AG10803 (cell line): ENCODE measurements at places on chromosomes 5 and 9.
A peak's percentile ranks its signal among the peaks of the same experiment; 100 is the strongest.

DNA sequence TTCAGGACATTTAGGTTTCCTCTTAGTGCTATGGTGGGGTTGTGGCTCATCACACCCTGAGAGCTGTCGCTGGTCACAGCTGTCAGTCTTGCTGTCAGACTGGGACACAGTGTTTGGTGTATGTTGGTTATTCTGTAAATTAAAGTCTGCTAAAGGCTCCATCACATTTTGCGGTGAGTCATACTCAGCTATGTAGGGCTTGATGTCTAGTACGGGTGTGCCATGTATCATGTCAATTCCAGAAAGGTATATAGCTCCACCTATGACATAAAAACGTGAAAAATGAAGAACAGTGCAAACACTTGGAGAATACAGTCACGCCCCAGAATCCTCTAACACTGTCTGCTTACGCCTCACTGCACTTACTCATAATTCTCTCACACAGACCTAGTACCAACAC lies 11.9 kb downstream of the TRMO start:
- no peak for DNase-seq

DNA sequence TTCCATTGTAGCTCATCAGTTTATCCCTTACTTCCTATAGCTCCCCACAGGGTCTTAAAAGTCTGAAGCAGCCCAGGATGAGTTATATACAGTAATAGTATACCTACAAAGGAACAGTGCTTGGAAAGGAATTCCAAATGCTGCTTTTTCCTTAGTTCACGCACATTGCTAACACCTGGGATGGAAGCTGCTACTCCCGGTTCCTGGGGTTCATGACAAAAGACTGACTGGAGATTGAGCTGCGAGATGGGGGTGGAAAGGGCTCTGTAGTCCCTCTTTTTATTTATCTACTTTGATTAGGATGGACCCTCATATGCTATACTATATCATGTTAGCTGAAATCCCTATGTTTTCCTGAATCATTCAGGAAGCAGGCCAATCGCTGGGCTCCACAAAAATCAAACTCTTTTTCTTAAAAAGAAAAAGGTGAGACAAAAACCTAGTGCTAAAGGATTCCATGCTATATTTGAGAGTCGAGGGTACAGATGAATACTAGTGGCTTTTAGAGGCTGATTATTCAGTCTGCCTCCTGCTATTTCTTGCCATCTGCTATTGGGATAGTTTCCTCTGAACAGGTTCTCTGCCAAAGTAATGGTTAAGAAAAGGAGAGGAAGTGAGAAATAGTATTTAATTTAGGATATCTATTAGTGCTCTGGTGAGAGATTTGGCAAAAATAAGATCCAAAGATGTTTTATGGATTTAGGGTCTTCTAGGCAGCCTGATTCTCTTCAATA lies 81.2 kb downstream of the MRPS27 start:
- DNase-seq = no peak

- DNase-seq = no peak
These were observed 105.5 kb upstream of the PRLR start for GRCh38 chr5:35335752-35336151.

GRCh38 chr5:115379622-115380344 lies 83.3 kb upstream of the CCDC112 start:
- DNase-seq = no peak

GRCh38 chr9:80797831-80798688 lies 891.3 kb downstream of the TLE1 start:
- DNase-seq = peak; percentile 54

GRCh38 chr9:135661816-135662560 lies 1.1 kb upstream of the LCN9 start:
- no peak for DNase-seq

GRCh38 chr5:139075066-139076050 lies 122.8 kb downstream of the SIL1 start:
- peak; percentile 41 for DNase-seq

GRCh38 chr5:151315998-151316597 lies 12.5 kb upstream of the SLC36A3 start:
- DNase-seq = peak; percentile 60

- no peak for DNase-seq
These were observed 143.7 kb downstream of the ARHGAP26 start for GRCh38 chr5:142913728-142914338.

- peak; percentile 74 for DNase-seq
These were observed 72.8 kb downstream of the WWC1 start for GRCh38 chr5:168364151-168364661.

DNA sequence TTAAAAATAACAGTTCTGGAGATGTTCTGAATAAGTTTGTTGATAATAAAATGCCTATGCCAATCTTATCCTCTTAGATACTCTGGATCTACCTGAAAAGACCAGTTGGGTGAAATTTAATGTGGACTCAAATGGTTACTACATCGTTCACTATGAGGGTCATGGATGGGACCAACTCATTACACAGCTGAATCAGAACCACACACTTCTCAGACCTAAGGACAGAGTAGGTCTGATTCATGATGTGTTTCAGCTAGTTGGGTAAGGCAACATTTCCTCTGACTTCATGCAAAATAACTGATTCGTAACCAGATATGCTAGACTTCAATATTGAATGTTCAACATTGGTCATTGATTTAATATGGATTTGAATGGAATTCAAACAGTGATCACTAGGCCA lies 27.0 kb downstream of the ERAP2 start:
- no peak for DNase-seq

DNA sequence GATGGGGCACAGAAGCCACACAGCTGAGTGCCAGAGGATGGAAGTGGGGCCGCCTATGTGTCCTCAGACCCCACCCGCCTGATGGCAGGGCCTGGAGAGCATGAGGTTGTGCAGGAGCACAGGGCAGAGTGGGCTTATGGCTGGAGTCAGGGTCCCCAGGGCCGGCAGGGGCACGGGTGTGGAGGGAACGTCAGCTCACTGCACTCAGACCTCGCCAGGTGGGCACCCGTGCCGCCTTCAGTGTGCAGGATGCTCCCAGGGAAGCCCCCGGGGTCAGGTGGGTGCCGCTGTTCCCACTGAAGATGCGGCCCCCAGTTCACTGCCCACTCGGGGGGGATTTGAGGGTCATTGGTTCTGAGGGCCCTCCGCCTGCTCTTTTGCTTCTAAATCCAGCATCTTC lies 34.9 kb downstream of the EXOC3 start:
- no peak for DNase-seq

- DNase-seq = no peak
These were observed 255.9 kb upstream of the ACO1 start for GRCh38 chr9:32128546-32128945.

- no peak for DNase-seq
These were observed 145.6 kb downstream of the GNA14 start for GRCh38 chr9:77502568-77502967.

DNA sequence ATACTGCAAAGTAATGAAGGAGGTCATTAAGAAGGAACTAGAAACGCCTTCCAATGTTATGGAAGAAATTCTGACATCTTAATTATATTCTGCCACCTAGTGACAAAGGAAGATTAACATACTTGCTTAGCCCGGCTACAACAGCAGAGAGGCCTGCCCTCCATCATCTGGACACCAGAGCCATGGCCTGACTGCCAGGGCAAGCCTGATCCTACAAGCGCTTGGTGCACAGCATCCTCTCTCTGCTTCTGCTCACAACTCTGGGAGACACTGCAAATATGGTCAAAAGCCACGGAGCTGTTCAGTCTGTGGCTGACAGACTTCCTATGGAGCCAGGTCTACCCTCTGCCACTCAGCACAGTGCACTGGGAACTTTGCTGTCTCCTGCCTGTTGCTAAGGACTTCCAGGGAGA lies 87.3 kb upstream of the SLC44A1 start:
- DNase-seq = peak; percentile 90

DNA sequence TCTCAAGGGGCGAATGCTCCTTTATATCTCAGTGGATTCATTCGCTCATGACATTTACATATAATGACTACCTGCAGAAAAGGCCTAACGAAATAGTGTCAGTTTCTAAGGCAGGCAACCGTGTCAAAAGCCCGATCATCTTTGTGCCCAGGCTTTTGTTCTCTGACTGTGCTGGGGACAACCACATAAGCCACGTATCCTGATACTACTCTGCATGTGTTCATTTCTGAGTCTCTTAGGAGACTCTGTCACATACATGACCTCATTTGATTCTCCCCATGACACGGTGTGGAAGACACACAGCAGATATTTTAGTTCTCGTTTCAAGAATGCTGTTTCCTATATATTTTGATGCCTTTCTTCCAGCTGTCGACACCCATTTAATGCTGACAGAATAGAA lies 598.5 kb downstream of the BNC2 start:
- no peak for DNase-seq

GRCh38 chr9:113630386-113631136 lies 167.0 kb downstream of the RGS3 start:
- DNase-seq = no peak

DNA sequence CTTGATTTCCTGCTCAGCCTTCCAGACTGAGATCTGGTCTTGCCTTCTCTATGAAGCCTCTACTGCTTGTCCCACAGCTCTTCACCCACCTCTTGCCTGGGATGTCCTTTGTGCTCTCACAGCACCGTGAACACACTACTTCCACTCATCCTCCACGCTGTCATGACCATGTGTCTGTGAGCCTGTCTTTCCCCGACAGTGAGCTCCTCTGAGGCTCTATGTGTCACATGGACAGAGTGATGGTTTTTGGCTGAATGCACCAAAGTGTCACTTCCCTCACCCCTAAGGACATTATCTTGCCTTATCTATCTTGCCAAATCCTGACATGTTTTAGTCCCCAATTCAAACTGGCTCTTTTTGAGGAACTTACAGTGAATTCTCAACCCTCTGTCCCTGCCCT lies 11.3 kb downstream of the PHYKPL start:
- no peak for DNase-seq

DNA sequence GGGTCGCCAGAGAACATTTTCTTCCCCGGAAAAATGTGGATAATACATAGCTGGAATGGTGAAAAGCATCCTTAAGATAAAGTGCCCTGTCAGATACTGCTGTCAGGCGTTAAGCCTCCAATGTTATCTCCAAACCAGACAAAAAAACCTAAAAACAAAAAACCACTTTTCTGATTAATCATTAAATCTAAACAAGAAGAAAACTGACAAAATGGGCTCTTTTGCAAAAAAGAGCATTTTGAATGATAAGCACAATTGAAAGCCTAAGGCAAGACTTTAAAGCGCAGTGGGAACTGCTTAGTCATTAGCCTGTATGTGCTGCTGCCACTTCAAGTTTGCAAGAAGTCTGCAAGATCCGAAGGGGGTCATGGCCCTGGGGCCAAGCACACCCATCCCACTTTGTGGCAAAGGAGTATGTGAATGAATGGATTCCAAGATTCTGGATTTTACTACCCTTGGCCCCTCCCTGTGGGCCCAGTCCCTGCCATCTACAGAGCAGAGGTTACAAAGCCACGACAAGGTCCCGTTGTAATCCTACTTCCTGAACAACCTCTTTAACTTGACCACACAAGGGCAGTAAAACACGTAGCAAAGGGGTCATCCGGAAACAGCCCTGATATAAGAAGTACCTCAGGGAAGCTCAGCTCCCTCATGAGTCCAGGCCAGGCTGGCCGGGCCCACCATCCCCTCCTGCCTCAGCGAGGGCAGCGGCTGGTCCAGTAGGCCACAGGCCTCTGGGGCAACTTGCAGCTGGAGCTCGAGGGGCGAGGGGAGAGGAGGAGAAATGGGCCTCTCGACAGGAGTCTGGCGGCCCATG lies 29.7 kb downstream of the SHB start:
- peak; percentile 40 for DNase-seq

GRCh38 chr5:69242215-69242927 lies 7.7 kb downstream of the CDK7 start:
- no peak for DNase-seq

- no peak for DNase-seq
These were observed 10.5 kb downstream of the DOCK2 start for GRCh38 chr5:169647566-169647965.

DNA sequence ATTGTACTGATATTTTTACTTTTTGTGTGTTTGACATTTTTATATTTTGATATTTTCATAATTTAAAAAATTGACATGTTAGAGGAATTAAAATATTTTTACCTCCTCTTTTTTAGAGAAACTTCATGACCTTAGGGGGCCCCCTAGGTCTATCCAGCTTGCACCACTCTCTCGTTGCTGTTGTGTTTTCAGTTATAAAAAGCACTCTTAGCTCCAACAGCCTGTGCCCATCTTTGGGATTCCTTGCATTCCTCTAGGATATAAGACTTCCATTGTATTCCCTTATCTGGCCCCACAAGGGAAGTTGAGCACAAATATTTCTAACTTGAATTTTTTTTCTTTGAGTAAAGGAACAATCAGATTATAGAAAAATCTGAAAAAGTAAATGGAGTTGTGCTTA lies 245.3 kb downstream of the SH3GL2 start:
- DNase-seq = peak; percentile 22

GRCh38 chr9:123640792-123641222 lies 284.8 kb downstream of the CRB2 start:
- no peak for DNase-seq

DNA sequence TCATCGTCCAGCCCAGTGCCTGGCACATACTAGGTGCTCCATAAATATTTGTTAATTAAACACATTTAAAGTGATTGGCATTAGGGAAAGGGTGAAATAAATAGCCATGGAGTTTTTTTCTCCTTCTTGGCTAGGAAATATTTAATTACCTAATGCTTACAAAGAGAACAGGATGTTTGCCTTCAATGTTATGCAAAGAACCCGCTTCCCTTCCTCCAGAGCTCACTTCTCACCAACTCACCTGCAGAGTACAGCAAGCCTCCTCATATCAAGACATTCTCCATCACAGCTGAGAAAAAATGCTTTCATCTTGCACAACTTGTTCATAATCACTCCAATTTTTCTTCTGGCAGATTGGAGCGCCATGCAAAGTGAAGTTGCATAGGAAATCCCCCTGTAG lies 161.7 kb upstream of the STK32A start:
- DNase-seq = no peak

- no peak for DNase-seq
These were observed 184.4 kb downstream of the PLK2 start for GRCh38 chr5:58275516-58275915.

DNA sequence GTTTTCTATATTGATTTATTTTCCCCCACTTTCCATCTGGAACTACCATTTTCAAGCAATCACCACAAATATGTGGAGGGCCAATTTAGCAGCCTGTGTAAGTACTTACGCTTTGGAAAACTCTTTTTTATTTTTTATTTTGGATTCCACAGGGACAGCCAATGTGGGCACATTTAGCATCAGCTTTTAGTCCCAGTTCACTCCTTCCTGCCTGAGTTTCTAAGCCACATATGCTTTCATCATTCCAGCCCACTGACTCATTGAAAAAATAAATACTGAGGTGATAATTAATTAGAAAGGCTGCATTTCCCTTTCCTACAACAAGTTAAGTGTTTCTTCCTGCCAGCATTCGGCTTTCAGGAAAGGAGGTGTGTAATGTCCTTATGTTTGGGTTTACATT lies 76.8 kb downstream of the TMEM167A start:
- peak; percentile 42 for DNase-seq

GRCh38 chr5:81181576-81182316 lies 51.4 kb upstream of the CKMT2 start:
- DNase-seq = no peak

GRCh38 chr5:989961-990530 lies 18.6 kb upstream of the NKD2 start:
- DNase-seq = no peak

GRCh38 chr9:124527781-124528180 lies 20.6 kb upstream of the NR5A1 start:
- no peak for DNase-seq
